ENCODE measurements at places on chromosomes 2 and 18.
A peak's percentile ranks its signal among the peaks of the same experiment; 100 is the strongest.

DNA sequence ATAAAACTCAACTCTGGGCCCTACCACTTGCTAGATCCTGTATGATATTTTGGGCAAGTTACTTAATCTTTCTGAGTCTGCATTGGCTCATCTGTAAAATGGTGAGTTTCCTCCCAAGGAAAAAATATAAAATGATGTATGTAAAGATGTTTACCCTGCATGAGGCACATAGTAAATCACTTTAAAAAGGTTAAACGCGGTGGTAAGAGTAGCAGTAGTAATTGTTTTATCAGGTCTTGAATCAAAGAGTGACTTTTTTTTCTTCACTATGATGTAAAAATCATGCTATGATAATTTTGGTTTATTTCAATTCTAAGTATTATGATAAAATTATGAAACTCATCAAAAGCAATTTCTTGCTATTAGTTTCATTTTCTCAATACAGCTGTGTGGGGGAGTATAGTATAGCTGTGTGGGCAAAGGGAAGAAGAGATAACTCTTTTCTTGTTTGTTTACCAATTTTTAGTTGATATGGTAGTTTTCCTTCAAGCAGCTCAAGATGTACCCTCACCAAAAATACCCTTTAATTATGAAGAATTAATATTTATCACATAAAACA is 10.7 kb downstream of the ARHGAP15 start:
- DNase-seq = no peak

- DNase-seq = no peak
Observed at GRCh38 chr2:170323743-170324142, 145.8 kb downstream of the MYO3B start.

DNA sequence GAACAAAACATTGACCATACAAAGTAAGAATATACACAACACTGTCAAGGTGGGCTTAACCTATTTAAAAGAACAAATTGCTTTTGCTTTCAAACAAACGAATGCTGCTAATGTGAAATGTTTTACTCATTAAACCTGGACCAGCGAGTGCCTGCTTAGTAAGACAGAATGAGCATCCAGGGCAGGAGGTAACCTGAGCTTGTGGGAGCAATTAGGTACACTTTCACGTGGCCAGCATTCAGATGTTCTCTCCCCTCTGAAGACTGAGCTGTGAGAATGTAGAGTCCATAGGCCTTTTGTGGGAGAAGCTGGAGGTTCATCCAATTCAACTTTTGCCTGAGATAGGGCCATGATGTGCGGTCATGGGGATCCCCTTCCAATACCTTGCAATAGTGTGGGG is 266.5 kb downstream of the TSN start:
- DNase-seq = no peak

- peak; percentile 82 for DNase-seq
Observed at GRCh38 chr2:96116424-96116878, at the start of gene ADRA2B. Gene ADRA2B (minus strand): TSS chr2:96116571. CDS start chr2:96116149, 422 bp downstream.

GRCh38 chr2:11998626-11999378 is 252.4 kb downstream of the LPIN1 start:
- DNase-seq = no peak

DNA sequence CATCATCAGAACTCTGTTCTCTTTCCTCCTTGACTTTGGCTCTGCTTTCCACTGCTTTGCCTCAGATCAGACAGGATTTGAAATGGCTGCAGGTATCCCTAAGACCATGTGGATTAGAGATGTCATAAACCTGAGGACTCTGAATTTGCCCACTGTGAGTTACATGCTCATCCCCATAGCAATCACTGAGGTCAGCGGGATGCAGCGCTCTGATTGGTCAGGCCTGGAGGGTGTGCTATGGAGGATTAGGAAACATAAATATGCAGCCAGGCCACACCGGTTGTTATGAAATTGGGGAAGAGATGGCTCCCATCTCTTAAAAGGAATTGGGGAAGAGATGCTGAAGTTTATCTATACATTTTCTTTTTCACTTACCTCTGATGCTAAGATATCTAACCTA is 73.7 kb upstream of the DNAJC10 start:
- peak; percentile 45 for DNase-seq

DNA sequence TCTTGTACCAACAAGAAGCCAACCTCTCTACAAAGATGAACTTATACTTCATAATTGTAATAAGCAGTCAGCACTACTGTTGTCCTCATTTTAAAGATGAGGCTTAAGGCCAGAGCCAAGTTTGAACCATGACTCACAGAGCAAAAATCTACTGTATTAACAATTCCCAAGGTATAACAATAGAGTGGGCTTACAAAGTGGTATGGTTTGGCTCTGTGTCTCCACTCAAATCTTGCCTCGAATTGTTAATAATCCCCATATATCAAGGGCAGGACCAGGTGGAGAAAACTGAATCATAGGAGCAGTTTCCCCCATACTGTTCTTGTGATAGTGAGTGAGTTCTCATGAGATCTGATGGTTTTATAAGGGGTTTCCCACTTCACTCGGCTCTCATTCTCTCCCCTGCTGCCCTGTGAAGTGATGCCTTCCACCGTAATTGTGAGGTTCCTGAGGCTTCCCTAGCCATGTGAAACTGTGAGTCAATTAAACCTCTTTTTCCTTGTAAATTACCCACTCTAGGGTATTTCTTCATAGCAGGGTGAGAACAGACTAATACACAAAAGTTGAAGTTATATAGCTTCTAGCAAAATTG is 19.5 kb downstream of the MRPL44 start:
- no peak for DNase-seq

DNA sequence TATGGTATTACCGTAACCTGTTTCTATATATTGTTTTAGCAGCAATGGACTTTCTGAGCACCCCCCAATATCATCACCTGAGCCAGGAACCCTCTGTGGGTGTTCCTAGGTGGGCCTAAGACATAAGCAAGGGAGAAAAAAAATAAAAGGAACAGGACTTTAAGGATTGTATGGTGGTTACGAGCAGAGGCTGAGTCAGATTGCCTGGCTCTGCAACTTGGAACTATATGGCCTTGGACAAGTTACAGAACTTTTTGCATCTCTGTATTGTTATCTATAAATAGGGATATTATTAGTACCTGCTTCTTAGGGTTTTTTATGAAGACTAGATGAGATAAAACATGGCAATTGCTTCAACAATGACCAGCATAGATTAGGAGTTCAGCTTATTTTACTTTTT is 34.9 kb downstream of the MFSD6 start:
- no peak for DNase-seq

GRCh38 chr18:23578067-23578701 is 8.1 kb downstream of the NPC1 start:
- DNase-seq = no peak

DNA sequence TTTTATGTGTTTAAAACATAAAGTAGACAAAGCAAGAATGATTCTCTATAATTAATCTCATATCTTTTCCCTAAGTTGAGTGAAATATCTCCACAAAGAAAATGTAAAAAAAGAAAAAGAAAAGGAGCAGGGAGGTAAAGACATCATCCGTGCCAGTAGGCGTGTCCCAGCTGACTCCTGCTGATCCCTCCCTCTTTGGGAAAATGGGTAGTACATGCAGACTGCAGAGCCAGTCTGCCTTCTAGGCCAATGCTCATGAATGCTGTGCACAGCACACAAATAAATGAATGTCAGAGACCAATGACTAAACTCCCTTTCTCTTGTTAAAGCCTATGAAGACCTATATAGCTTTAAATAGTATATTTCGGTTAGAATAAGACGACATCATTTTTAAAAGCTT is 64.7 kb downstream of the RAPH1 start:
- DNase-seq = no peak
